ENCODE measurements at places on chromosomes 3 and 15.
A peak's percentile ranks its signal among the peaks of the same experiment; 100 is the strongest.

DNA sequence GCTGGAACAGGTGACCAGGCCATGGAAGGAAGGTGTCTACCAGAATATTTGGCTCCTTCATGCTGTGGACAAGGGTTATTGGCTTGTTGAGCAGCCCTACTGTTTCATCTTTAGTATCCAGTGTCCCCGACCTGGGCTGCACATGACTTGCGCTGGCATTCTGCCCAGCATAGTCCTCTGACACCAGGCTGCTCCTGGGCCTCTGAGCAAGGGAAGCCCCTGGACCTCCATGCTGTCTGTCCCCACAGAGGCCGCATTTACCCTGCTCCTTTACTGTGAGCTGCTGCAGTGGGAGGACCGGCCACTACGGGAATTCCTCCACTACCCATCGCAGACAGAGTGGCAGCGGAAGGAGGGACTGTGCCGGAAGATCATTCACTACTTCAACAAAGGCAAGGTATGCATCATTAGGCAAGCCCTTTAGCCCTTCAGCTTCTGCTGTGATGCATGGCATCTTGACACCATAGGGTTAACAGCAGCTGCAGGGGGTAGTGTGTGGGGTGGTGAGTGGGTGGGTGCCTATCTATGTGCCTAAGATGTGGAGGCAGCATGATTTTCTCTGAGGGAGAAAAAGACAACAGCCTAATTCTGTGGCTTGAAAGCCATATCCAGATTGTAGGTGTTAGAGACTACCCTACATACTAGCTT, 44.0 kb upstream of the MANF start:
- DNase-seq, result no peak

DNA sequence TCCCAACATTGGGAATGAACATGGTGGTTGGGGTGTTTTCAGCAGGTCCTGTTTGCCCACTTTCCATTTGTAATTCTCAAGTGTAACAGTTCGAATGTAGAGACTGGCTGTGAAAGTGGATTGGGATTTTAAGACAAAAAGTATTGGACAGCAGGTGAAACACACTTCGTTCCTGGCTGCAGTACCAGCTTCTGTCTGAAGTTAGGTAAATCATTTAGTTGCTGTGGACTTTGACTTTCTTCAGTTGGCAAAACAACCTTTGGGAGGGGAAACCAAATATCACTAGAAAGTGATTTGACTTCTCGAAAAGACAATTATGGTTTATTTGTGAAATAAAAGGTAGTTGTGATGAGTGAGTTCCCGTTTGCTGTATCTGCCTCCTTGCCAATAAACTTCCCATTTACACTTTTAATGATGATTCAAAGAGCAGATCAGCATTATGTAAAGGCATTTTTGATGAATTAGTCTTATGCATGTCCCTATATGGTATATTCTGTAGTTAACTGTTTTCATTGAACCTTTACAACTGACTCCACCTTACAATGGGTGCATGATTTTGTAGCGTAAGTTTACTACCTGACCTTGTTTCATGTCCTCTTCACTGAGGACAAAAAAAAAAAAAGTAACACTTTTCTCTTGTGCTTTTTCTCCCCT, 34.0 kb downstream of the FNDC3B start:
- DNase-seq, result no peak

DNA sequence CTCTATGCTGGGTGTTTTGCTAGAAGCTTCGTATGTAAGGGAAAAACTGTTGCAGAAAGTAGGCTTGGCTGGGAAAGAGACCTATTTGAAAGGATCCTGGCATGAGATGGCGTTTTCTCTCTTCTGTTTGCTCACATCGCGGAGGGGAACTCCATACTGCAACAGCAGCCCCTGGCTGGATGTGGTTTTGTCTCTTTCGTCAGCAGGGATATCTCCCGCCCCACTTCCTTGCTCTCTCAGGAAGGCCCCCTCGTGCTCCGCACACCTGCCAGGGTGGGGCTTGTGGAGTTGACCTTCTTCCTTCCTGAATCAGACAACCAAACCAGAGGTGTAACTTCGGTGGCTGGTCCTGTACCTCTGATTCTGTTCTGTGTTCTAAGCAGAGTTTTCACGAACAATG, 26.4 kb upstream of the MYZAP start:
- DNase-seq, result peak; percentile 43

GRCh38 chr3:61637088-61638051, 76.0 kb downstream of the PTPRG start:
- DNase-seq, result no peak

DNA sequence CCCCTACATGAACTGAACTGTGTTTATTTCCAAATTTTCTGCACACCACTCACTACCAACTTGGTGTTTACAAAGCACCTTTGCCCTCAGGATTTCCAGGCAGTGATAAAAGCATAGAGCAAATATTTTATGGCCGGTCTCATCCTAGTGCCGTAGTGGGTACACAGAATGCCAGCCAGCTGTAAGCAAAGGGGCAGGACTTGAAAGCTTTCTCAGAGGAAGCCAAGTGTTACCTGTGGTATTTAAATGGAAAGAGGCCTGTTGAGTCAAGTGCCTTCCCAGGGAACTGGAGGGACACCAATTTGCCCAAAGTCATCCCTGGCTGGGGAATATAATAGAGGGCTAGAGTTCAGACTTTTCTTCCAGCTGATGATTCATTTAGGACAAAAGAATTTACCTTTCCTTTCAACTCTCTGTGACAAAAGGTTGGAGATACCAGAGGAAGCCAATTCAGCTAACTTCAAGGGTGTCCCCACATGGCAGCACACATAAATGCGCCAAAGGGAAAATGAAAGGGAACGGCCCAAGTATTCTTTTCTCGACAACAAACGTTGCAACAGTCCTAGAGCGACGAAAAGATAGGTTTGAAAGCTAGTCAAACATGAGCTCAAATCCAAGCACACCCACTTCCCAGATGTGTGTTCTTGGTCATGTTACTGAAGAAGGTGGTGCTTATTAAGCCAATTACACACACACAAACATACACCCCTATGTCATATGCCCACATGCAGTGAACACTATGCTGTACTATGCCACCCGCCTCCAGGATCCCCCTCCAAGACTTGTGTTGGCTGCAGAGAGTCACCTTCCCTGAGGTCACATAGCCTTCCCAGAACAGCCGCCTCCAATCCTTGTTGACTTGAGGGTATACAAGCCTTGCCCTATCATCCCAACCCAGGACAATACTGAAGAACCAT, 27.7 kb downstream of the MAGI1 start:
- no peak for DNase-seq

GRCh38 chr3:134972836-134973455, 177.9 kb downstream of the EPHB1 start:
- no peak for DNase-seq

DNA sequence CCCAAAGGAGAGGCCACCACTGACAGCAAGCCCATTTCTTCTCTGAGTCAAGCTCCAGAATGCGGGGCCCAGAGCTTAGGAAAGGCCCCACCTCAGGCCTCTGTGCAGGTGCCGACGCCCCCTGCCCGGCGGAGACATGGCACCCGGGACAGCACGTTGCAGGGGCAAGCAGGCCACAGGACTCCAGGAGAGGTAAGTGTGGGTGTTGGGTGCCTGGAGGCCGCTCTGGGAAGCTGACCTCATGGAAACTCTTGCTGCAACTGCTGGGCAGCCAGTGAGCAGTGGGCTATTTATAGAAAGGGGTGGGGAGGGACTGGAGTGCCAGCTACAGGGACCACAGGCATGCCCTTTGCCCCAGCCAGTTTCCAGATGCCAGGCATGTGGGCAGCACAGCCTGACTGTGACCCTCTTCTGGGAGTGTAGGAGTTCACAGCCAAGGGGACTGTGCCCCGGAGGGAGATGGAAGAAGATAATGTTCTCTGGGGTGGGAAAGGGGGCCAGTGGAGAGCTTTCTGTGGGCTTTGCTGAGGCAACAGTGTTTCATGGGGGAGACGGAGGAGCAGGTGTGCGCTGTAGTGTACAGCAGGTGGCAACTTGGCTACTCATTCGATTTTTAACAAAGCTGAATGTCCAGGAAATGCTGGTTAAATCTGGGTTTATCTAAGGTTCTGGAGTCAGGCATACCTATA, 23.7 kb downstream of the ALPK3 start:
- DNase-seq, result peak; percentile 68

- no peak for DNase-seq
These were observed 1.4 kb downstream of the GYG1 start for GRCh38 chr3:148992635-148993255.

DNA sequence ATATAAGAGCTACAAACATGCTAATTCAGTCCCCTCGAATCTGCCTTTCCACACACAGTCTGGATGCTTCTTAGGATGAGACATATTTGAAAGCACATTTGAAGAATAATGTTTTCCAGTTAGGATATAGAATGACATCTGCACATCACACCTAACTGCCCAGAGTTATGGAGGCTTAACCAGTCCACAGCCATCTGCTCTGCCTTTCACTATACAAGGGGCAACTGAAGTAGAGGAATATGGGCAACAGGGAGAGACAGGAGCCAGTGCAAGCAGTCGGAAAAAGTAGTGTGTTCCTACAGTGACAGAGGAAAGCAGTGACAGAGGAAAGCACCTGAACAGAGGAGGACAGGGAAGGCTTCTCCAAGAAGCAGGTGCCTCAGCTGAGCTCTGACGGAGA, 79.0 kb upstream of the CLDN18 start:
- no peak for DNase-seq

DNA sequence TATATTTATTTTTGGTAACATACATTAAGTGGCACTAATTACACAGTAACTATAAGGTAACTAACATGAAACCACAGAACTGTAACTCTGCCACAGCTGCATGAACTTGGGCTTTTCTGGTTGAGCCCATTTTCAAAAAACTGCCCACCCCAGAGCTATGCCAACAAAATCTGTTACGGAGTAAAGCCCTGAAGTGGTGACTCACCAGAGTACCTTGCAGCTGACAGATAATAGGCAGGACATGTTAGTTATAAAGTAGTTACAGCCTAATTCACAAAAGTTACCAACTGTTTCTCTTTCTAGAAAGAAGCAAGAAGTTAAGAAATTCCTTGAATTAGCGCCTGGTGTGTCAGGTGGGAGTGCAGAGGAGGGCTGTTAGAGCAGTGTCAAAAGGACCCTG, 1.5 kb upstream of the GPX1 start:
- no peak for DNase-seq

DNA sequence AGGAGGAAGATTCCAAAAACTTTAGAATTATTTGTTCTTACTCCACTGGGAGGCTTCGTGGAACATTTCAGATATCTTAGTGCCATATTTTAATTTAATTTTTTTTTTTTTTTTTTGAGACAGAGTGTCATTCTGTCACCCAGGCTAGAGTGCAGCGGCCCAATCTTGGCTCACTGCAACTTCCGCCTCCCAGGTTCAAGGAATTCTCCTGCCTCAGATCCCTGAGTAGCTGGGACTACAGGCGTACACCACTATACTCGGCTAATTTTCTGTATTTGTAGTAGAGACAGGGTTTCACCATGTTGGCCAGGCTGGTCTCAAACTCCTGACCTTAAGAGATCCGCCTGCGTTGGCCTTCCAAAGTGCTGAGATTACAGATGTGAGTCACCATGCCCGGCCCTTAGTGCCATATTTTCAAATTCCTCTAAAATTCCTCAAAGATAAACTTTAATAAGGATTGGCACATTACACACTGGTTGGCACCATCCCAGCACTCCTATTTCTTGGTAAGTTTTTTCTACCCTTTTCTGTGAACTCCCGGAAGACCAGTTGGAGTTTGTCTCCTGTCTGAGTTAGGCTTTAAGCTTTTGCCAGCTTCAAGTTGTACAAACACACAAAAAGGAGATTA, 693.7 kb downstream of the MCTP2 start:
- no peak for DNase-seq

GRCh38 chr3:183477801-183478456, 49.5 kb upstream of the MCF2L2 start:
- DNase-seq, result no peak

- peak; percentile 88 for DNase-seq
These were observed 4.0 kb upstream of the SIN3A start for GRCh38 chr15:75455424-75455981.

DNA sequence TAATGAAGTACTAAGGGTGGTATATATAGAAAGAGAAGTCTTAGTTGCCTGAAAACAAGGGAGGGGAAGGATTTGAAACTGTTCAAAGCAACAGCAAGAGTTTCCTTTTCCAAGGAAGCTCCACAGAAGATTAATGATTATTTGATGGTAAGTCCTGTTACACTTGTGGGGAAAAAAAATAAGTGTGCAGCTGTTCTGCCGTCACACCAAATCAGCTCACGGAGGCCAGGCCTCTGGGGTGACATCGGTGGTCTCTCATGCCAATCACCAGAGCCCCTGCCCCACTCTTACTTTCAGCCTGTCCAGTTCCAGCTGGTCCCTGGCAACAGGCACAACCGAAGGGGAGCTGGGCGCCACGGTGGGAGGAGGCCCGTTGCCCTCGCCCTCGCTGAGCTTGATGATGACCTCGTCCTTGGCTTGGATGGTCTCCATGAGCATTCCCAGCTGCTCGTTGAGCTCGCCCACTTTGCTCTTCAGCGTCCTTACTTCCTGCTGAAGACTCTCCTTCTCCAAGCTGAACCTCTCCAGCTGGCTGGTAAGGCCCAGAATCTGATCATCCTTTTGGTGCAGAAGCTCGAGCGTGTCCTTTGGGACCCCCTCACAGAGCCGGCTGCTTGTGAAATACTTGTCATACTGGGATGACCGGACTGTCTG, 53.5 kb downstream of the TBC1D2B start:
- no peak for DNase-seq

DNA sequence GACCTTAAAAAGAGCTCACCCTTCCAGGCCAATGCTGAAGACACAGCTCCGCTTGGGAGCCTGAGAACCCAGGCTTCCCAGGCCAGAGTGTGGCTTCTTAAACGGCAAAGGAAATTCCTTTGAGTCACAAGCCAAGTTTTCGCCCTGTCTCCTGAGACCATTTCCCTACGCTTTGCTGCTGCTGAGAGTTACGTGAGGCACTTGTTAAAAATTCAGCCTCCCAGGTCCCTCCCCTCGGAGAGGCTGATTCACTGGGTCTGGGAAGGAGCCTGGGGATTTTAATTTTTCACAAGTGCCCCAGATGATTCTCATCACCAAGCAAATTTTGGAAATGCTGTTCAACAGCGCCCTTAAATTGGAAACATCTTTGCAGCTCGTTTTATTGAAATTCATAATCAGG, 25.5 kb downstream of the RLBP1 start:
- DNase-seq, result no peak

DNA sequence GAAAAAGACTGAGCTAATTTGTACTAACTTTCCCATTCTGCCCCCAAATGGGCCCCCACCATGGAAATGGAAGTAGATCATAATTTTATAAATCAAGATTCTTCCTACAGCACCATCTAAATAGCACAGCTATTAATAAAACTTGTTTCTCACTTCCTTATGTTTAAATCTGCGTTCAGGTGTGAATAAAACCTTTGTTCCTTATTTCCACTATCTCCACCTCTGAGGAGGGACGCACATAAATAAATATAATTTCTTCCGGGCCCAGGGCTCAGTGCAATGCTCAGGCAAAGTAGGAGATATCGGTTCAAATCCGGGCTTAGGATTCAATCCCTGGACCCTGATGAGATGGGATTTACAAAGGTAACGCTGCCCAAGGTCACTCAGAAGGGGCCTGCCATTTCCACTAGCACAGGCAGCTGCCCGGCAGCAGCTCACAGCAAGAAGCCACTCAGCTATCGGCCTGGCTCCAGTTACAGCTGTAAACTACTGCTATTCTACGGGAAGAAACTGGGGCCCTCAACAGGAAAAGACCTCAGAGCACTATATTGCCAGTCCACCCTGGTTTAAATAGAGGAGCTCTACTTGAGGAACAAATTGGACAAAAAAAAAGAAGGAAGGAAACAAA, 52.5 kb downstream of the FOXP1 start:
- DNase-seq, result no peak

- no peak for DNase-seq
These were observed 31.6 kb downstream of the EIF4E3 start for GRCh38 chr3:71693641-71694040.
